Stimulated activated CD8-positive, alpha-beta memory T cell treated with anti-CD3 and anti-CD28 coated beads, Interleukin-2, amount 100 ng/mL, for 48 hours (primary cell): ENCODE measurements at places on chromosomes 13 and 19.

DNA sequence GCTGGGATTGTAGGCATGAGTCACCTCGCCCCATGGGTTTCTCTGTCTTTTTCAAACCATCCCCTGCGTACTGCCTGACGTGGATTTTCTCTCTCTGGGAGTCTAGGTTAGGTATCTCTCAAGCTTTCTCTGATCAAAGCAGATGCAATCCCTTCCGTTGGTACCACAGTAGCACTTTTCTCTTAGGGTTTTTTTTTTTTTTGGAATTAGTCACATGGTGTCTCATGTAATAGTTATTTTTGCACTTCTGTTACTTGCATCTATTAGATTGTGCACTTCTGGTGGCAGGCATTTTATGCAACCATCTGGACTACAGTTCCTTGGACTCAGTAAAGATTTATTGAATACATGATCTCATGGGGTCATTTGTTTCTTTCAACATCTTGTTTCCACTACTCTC is 72.1 kb downstream of the GPC6 start:
- no peak for DNase-seq

DNA sequence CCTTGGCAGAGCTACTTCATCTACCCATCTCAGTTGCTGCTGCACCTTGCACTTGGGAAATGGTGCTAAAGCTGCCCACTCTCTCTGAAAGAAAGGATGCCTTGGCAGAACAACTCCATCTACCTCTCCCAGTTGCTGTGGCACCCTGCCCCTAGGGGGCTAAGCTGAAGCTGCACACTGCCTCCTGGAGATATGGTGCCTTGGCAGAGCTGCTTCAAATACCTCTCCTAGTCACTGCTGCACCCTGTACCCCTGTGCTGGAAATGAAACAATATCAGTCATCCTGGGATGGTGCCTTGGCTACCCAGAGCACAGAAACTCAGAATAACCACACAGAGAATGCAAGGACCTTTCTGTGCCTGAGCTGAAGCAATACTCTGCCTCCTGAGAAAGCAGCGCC is 615.8 kb downstream of the DIAPH3 start:
- no peak for DNase-seq

GRCh38 chr19:8511573-8512101 is 2.3 kb downstream of the ZNF414 start:
- no peak for DNase-seq

GRCh38 chr13:110115591-110115990 is 191.4 kb downstream of the COL4A1 start:
- DNase-seq = no peak

DNA sequence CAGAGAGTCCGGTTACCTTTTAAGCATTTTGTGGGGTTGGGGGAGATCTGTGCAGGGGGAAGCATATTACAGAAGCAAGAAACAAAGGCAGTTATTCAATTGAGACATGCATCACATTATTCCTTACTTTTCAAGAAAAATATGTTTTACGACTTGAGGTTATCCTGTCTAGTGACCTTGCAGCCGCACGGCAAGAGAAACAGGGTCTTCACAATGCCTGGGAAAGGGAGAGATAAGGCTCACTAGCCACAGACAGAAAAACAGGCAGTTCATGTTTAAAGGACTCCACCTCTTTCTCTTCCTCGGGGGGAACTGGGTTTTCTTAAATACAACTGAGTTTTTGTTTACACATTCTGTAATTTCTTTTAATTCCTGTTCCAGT is 536 bp upstream of the NCR1 start:
- DNase-seq = no peak

GRCh38 chr13:46964789-46965527 is 68.1 kb upstream of the HTR2A start:
- no peak for DNase-seq

- DNase-seq = no peak
Observed at GRCh38 chr13:21413013-21413412, 46.1 kb downstream of the ZDHHC20 start.

DNA sequence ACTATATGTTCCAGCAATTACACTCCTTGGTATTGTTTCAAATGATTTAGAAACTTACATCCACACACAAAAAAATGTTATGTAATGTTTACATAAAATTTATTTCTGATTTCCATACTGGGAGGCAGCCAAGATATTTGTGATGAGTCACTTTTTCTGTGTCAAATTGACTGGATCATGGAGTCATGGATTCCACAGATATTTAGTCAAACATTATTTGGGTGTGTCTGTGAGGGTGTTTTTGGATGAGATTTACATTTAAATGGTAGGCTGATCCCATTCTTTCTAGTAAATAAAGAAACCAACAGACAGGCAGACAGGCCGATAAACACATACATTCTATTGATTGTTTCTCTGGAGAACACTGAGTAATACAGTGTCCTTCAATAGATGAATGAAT is 562.8 kb downstream of the SLITRK6 start:
- no peak for DNase-seq

DNA sequence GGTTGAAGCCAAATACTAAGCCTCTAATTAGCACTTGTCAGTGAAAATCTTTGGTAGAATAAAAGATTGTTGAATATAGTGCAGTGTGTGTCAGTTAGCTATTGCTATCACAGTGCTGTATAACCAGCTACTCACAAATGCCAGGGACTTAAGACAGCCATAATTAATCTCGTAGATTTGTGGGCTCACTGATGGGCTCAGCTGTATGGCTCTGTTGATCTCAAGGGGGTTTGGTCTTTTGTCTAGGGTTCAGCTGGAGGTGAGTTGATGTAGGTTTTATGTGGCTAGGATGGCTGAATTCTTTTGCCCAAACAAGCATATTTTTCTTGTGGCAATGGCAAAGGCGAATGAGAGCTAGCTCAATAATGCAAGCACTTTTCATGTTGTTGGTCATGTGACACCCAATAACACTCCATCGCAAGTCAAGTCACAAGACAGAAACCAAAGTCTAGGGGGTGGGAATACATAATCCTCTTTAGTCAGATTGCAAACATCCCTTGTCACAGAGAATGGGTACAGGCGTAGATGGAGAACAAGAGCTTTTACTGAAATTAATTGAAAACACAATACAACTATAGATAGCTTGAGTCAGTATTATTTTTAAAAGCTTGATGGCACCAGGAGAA is 121.7 kb upstream of the EDNRB start:
- DNase-seq = no peak

- no peak for DNase-seq
Observed at GRCh38 chr13:68046903-68047302, 816.8 kb upstream of the PCDH9 start.

DNA sequence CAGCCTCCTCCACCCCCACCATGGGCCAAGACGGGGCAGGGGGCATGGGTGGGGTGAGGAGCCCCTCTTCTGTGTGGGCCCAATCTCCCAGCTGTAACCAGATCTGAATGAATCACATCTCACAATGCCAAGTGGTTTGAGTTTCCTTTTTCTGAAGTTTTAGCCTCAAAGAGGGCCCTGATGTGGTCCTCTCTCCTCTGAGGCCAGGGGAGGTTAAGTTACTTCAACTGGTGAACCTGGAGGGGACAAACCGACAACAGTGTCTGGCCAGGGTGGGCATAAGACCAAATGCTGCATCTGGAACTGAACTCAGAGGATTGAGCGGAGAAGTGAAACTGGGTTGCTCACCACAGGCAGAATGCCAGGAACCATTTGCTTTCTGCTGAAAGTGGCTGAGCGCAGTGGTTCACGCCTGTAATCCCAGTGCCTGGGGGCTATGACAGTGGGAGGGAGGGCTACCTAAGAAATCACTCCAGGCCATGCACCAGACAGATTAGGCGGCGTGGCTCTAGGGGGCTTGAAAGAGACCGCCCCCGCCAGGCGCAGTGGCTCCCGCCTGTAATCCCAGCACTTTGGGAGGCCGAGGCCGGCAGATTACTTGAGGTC is 15.4 kb upstream of the IRGC start:
- DNase-seq = no peak

- DNase-seq = no peak
Observed at GRCh38 chr13:41809962-41810361, 150.9 kb downstream of the VWA8 start.

- no peak for DNase-seq
Observed at GRCh38 chr13:112617754-112618375, 29.9 kb upstream of the TUBGCP3 start.

GRCh38 chr19:46497773-46498172 is 2.1 kb upstream of the PNMA8B start:
- DNase-seq = no peak

DNA sequence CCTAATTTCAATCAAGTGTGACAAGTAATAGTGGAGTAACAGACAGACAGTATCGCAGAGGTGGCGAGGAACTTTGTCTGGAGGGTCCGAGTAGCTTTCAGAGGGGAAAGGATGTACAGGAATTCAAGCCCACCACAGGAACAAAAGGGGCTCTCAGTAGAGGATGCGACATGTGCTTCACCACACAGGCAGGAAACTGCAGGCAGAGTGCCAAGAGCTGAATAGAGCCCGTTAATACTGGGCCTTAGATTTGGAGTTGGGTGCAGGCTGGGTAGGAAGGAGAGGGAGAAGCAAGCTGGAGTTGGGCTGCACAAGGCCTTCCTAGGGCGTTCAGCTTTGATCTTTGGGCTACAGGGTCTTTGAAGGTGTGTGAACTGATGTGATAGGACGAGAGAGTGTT is 1.2 kb downstream of the CCDC70 start:
- DNase-seq = no peak

DNA sequence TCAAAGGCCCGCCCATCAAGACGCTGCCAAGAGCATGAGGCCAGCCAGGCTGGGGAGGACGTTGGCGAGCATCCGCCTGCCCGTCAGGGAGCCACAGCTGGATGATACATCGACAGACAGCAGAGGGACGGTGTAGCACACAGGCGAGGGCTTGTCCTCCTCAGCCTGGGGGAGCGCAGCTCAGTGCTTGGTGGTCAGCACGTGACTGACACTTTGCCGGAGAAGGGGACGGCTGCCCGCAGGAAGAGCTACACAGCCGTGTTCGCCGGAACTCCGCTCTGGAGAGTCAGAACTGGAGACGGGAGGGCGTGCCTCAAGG is 34.1 kb downstream of the CSNK1G2 start:
- no peak for DNase-seq

- no peak for DNase-seq
Observed at GRCh38 chr13:93824286-93824685, 597.7 kb downstream of the GPC6 start.

DNA sequence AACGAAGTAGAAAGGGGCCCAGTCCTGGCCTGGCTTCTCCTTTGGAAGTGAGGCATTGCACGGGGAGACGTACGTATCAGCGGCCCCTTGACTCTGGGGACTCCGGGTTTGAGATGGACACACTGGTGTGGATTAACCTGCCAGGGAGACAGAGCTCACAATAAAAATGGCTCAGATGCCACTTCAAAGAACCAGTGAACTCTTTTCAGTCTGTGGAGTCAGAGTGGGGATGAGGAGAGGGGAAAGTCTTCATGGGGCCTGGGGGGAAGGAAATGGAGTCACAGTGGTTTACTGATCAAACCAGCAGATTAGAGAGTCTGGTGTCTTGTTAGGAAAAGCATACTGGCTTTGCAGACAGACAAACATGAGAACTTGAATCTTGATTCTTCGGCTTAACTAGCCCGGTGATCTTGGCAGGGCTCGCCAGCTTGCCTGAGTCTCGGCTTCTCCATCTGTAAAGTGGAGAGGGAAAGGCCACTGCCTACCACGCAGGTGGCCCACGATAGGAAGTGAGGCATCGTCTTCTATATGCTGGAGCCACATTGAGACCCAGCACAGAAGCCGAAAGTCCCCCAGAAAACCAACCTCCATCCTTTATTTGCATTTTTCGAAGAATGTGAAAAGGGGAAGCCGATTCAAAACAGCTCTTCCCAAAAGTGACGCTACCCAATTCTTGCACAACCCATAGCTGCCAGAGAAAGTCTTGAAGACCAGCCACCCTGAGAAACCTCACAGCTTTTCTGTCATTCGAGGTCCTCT is at the start of gene FFAR1:
Gene FFAR1 (plus strand): TSS at position 732 of the 759 bp plus-strand sequence. CDS start 3,650 bp downstream, outside the sequence.
- peak; percentile 50 for DNase-seq

GRCh38 chr13:110458594-110459365 is 102.7 kb downstream of the RAB20 start:
- DNase-seq = no peak

GRCh38 chr19:39422020-39422419 is 9.6 kb downstream of the PLEKHG2 start:
- no peak for DNase-seq

GRCh38 chr13:20195801-20196200 is 3.1 kb upstream of the GJB2 start:
- no peak for DNase-seq

DNA sequence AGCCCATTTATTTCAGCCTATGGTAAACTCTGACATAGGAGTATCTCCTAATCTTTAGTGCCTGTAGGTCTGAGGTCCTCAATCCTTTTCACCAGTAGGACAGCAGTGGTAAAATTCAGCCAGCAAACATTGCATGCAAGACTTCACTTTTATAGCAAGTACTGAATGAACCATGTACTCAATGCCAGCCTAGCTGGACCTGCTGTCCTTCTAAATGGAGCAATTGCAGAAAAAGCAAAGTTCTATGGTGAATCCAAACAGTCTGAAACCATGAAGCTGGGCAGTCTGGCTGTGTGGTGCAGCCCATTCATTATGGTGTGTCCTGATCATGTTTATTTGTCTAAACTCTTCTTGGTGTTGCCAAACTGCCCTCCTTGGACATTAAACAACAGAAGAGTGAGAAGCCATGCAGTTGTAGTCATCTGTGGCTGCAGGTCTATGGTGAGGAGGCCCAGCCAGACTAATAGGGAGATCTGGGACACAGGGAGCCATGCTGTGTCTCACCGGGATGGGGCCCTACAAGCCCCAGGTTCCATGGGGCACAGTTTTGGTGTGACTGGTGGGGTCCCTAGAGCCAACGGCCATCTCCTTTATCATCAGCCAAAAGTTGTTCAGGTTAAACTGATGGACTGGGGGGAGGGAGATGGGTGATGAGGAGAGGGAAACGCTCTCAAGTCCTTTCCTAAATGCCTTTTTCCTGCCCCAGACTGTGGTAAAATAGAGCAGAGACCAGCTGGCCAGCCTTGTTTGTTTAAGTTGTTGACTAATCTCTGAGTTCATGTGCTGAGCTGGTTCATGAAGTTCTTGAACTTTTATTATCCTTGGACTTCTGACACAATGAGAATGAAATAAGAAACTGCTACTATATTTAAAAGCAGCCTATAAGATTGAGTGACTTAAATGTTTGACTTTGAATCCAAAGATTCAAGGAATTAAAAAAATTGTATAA is 20.6 kb upstream of the TNFSF11 start:
- no peak for DNase-seq

GRCh38 chr19:14408491-14409145 is 10.5 kb downstream of the DDX39A start:
- no peak for DNase-seq

- DNase-seq = no peak
Observed at GRCh38 chr13:110348309-110349105, 41.4 kb downstream of the COL4A2 start.

DNA sequence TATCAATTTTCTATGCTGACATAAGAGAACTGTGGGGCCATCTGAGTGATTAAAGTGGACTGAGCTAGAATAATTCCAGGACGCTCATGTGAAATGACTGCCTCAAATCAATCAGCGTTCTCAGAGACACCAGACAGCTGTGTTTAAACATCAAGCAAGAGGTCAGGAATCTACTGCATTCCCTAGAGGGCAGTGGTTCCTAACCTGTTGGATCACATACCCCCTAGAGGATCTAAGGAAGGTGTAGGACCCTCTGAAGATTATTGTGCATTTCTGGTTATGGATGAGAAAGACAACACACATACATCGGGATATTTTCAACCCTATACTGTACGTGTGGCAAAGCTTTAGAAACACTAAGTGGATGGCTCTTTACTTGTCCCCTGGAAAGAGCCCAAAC is 51.8 kb upstream of the FREM2 start:
- no peak for DNase-seq

- no peak for DNase-seq
Observed at GRCh38 chr13:48542581-48543341, 9.9 kb upstream of the RCBTB2 start.
